ENCODE measurements at places on chromosomes 4 and X.

- no peak for DNase-seq
These were observed 70.8 kb downstream of the STIM2 start for GRCh38 chr4:26931451-26931850.

DNA sequence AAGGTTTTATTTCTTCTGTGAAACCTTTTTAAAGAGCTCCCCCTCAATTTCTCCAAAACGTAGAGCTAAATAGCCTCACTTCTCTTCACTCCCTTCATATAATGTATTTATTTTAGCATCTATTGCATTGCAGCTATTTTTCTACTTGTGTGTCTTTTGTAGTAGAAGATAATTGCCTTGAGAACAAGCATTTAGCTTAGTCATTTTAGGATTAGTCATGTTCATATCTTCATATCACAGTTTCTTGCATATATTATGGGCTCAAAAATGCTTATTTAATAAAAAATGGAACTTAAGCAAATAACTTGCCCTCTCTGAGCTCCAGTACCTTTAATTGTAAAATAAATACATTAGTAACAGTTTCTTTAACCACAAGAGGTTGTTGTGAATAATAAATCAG is 72.1 kb upstream of the SPANXC start:
- DNase-seq = no peak

GRCh38 chr4:141216002-141216761 is 4.5 kb upstream of the ZNF330 start:
- DNase-seq = no peak

DNA sequence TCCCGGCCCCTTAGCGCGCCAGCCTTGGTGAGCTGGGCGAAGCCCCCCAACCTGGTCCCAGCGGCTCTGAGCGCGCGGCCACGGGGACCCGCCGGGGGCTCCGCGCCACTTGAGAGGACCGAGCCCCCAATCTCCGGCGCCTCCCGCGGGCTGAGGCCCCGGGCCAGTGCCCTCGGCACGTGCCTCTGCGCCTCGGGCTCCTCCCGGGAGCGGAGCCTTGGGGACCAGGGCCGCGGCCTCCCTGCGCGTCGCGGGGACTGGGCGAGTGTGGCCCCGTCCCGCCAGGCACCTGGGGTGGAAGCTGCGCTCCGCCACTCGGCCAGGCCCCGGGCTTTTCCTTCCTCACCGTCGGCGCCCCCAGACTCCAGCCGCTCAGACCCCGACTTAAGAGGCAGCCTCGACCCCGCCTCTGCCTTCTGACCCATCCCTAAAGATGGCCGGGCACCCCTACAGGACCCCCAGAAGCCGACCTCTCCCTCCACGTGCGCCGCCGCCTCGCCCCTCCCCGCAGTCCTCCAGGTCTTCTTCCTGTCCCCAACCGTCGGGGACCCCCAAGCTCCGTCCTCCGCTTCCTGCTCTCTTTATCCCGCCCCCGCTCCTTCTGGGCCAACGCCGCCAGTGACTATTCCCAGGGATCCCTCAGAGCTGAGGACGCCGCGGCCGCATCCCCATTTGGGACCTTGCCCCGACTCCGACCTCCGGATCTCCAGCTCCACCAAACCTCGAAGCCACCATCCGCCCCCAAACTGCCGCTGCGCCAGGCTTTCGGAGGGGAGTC is 752 bp downstream of the ERAS start:
- DNase-seq = no peak

Data from left lobe of liver (tissue), 2 donors.